GM23248 (cell line): ENCODE measurements at places on chromosomes 2 and 18. TPM values are rescaled to one million over a fixed set of nuclear protein-coding genes. Genes with fewer than 3 reads are reported as not detected.

DNA sequence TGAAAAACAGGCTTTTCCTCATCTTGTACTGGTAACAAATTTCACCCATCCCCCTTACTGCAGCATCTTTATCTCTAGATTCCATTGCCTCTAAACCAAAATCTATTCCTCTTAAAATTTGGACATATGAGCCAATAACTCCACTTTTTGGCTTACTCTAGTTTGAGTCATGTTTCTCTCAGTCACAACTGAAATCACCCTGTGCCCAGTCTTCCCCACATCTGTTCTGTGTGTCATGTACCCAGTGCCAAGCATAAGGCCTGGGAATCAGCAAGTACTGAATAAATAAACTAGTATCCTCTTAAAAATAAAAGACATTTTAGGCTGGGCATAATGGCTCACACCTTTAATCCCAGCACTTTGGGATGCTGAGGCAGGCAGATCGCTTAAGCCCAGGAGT is 20.8 kb upstream of the CHN1 start:
- no peak overlapping the region for H3K27ac ChIP-seq
- no peaks in the 10 kb centered on the region for H3K36me3 ChIP-seq
- no peaks in the 10 kb centered on the region for H3K4me1 ChIP-seq
- peak; percentile 74 for DNase-seq
- H3K27me3 ChIP-seq = no peaks in the 10 kb centered on the region
- no peak overlapping the region for H3K4me3 ChIP-seq

ACTG2 gene
- not detected in 2 replicates for total RNA-seq

LHCGR gene
- total RNA-seq = not detected in 2 replicates

GRCh38 chr2:128360711-128361110 is 42.0 kb upstream of the HS6ST1 start:
- peaks cover 27% of the 10 kb centered on the region for H3K4me1 ChIP-seq
- H3K27me3 ChIP-seq = no peaks in the 10 kb centered on the region
- H3K27ac ChIP-seq = no peak overlapping the region
- no peaks in the 10 kb centered on the region for H3K36me3 ChIP-seq
- H3K4me3 ChIP-seq = no peak overlapping the region
- DNase-seq = no peak

DNA sequence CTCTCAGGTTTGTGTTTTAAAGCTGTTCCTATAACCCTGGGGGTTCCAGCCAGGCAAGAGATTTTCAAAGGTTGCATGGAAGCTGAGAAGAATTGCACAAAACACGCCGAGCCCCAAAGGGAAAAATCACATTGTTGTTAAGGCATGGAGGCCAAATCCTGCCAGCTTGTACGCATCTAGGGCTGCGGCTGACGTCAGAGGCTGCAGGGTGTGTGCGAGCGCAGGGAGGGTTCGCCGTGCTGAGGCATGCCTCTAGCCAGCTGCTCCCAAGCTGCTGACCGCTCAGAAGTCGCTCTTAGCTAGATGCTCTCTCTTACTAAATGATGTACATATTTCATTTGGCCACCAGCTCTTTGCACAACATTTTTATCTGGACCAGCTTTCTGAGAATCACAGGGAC is 191.8 kb downstream of the LPIN1 start:
- no peak overlapping the region for H3K4me3 ChIP-seq
- H3K4me1 ChIP-seq = no peaks in the 10 kb centered on the region
- H3K36me3 ChIP-seq = no peaks in the 10 kb centered on the region
- H3K27ac ChIP-seq = no peak overlapping the region
- peaks cover 23% of the 10 kb centered on the region for H3K27me3 ChIP-seq
- no peak for DNase-seq

GRCh38 chr2:158486970-158487325 is 30.2 kb downstream of the PKP4 start:
- peak; percentile 69 for DNase-seq
- peaks cover 38% of the 10 kb centered on the region for H3K4me1 ChIP-seq
- H3K36me3 ChIP-seq = no peaks in the 10 kb centered on the region
- H3K27me3 ChIP-seq = no peaks in the 10 kb centered on the region
- H3K4me3 ChIP-seq = peak overlapping the region; percentile 18

RAB6C gene
- not detected in 2 replicates for total RNA-seq

DNA sequence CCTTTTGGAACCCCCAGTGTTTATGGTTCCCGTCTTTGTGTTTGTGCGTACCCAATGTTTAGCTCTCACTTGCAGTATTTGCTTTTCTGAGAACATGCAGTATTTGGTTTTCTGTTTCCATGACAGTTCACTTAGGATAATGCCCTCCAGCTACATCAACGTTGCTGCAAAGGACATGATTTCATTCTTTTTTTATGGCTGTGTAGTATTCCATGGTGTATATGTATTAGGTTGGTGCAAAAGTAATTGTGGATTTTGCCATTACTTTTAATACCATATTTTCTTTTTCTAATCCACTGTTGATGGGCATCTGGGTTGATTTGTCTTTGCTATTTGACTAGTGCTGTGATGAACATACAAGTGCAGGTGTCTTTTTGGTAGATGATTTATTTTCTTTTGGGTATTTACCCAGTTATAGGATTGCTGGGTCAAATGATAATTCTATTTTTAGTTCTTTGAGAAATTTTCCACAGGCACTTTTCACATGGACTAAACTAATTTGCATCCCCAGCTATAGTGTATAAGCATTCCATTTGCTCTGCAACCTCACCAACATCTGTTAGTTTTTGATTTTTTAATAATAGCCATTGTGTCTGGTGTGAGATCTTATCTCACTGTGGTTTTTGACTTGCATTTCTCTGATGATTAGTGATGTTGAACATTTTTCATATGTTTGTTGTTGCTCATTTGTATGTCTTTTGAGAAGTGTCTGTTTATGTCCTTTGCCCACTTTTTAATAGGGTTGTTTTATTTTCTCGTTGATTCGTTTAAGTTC is 63.6 kb downstream of the CERS6 start:
- DNase-seq = peak; percentile 8
- H3K27ac ChIP-seq = no peak overlapping the region
- H3K4me1 ChIP-seq = peaks cover 41% of the 10 kb centered on the region
- no peaks in the 10 kb centered on the region for H3K27me3 ChIP-seq
- no peak overlapping the region for H3K4me3 ChIP-seq

DNA sequence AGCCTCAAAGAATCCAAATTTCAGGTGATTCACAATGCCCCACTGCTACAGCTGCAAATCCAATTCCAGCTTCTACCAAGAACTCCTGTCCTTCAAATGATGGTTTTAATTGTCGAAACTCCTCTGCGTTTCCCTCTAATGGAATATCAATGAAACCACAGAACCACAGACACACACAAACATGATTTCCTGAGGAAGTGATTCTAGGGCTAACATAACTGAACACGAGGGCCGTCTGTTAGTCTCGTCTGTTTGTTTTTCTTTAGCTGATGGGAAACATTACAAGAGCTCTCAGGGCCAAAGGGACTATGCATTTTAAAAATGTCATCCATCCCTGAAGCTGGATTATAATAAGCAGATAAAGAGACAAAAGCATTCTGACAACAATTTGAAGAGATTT is 59.4 kb downstream of the RNF152 start:
- no peak overlapping the region for H3K27ac ChIP-seq
- no peaks in the 10 kb centered on the region for H3K36me3 ChIP-seq
- no peak overlapping the region for H3K4me3 ChIP-seq
- no peaks in the 10 kb centered on the region for H3K27me3 ChIP-seq

DNA sequence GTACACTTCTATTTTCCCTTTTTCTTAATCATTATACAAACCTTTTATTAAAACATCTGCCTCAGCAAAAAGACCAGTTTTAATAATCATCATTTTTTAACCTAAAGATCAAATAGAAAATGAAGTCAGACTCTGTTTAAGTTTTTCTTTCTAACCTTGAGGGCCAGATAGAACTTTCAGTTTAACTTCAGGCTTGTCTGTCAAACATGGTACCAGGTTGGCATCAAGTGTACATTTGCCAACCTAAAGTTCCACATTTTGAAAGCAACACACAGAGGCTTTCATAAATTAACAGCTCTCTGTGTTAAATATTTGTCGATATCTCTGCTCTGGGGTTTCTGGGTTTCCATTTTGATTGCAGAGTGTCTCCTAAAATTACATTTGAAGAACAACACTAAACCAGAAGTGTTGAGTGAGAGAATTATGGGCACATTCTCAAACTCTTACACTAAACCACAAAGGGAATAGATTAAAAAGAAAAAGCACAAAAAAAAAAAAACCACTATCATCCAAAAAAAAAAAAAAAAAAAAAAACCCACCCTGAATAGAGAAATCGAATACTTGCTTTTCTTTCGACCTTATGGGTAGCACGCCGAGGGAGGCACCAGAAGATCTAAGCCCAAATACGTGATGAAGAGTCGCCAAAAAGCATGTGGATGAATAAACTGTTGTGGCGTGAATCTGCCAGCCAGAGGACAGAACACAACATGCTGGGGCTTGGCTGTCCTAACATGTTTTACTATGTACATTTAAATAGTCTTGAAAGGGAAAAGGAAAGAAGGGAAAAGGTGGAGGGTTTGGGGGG is 166.2 kb downstream of the TCF4 start:
- DNase-seq = peak; percentile 77
- no peaks in the 10 kb centered on the region for H3K27me3 ChIP-seq
- no peaks in the 10 kb centered on the region for H3K36me3 ChIP-seq
- peaks cover 39% of the 10 kb centered on the region for H3K4me1 ChIP-seq
- peak overlapping the region; percentile 59 for H3K27ac ChIP-seq
- peak overlapping the region; percentile 79 for H3K4me3 ChIP-seq

DNA sequence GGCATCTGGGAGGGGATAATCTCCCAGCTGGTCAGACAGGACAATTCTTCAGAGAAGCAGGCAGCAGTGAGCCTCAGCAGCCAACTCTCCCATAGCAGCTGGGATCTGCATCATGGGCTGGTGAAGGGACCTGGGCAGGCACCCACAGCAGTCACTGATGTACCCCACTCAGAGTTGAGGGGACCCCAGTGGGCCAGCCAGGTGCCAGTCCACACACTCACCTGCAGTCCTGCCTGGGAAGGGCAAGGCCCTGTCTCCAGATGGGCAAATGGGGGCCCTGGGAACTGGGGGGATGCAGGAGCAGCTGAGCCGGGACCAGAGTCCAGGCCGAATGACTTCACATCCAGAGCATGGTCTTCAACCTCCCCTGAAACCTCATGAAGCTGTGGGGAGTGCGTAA is 170.4 kb downstream of the ZFP36L2 start:
- peaks cover 23% of the 10 kb centered on the region for H3K4me1 ChIP-seq
- H3K27me3 ChIP-seq = no peaks in the 10 kb centered on the region
- H3K4me3 ChIP-seq = no peak overlapping the region
- DNase-seq = no peak

TUBA4B gene
- not detected in 2 replicates for total RNA-seq

DNA sequence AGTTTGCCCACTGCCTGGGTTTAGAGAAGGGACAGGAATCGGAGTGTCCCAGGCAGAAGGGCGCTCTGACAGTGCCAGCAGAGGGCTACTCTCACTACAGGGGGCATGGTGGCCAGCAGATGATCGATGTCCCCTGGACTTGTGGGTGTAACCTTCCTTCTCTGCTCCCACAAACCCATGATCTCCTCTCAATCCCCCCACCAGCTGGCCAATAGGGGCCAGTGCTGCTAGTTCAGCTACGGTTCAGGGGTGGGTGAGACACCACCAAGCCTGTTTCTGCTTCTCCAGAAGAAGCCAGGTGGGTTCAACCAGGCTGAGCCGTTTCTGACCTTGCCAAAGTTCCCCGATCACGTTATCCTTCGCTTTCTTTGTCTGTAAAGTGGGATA is 1.3 kb downstream of the NPPC start:
- no peaks in the 10 kb centered on the region for H3K36me3 ChIP-seq
- H3K4me3 ChIP-seq = peak overlapping the region; percentile 60; the same call in 1 of the 2 replicates
- H3K4me1 ChIP-seq = no peaks in the 10 kb centered on the region
- DNase-seq = no peak

- no peaks in the 10 kb centered on the region for H3K27me3 ChIP-seq
- H3K36me3 ChIP-seq = no peaks in the 10 kb centered on the region
- H3K4me1 ChIP-seq = no peaks in the 10 kb centered on the region
- no peak overlapping the region for H3K27ac ChIP-seq
Observed at GRCh38 chr18:76498064-76498463, 3.0 kb upstream of the ZNF516 start.

DNA sequence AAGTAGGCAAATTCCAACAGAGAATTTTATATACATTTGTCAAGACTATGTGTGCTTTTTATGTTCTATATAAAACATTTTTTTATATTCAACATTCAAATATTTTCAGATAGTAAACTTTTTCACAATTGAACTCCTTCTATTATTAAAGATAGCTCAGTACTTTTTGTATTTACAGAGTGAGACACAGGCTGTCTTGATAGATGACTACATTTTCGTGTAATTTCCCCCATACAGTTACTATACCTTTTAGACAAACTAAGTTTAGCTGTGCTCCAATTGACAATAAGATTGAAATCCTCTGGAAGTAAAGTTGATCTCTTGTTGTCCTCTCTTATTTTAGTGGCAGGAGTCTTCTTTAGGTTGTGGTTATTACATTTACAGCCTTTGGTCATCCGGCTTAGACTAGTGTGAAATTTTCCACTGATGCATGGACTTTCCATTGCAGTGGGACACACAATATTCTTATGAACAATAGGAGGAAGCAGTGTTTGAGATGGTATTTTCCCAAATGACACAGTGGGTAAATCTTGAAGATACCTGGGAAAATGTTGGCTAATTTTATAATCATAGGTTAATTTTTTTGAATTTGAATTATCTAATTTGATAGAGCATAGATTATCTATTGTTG is 21.0 kb downstream of the ZSWIM2 start:
- no peaks in the 10 kb centered on the region for H3K27me3 ChIP-seq
- peaks cover 17% of the 10 kb centered on the region for H3K4me1 ChIP-seq
- peak overlapping the region; percentile 40 for H3K27ac ChIP-seq
- DNase-seq = peak; percentile 23
- H3K36me3 ChIP-seq = no peaks in the 10 kb centered on the region
- H3K4me3 ChIP-seq = peak overlapping the region; percentile 24

- no peaks in the 10 kb centered on the region for H3K36me3 ChIP-seq
- no peak overlapping the region for H3K4me3 ChIP-seq
- H3K27ac ChIP-seq = no peak overlapping the region
- no peak for DNase-seq
- no peaks in the 10 kb centered on the region for H3K4me1 ChIP-seq
- H3K27me3 ChIP-seq = peaks cover 13% of the 10 kb centered on the region; the same call in 1 of the 2 replicates
Observed at GRCh38 chr2:88832311-88832991, 141.0 kb downstream of the RPIA start.

DNA sequence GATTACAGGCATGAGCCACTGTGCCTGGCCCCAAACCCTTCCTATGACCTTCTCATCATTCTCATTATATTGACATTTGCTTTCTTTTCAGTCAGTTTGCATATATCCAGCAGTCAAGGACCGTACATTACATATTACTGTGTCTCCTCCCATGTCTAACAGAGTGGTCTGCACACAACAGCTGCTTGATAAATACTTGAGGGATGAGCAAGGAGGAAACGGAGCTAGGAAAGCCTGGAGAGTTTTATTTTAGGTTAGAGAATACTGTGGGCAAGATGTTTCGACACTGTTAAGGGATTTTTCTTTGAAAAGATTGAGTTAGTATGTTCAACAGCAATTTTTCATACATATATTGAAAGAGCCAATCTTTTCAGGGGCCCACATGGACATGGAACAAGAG is 76.2 kb upstream of the CHRNA1 start:
- peak overlapping the region; percentile 61 for H3K27ac ChIP-seq
- H3K27me3 ChIP-seq = no peaks in the 10 kb centered on the region
- H3K36me3 ChIP-seq = no peaks in the 10 kb centered on the region
- DNase-seq = peak; percentile 74
